ENCODE measurements at places on chromosomes 4 and X.

- no peak for DNase-seq
Measured at GRCh38 chr4:3239303-3239702, 9.7 kb upstream of the MSANTD1 start.

DNA sequence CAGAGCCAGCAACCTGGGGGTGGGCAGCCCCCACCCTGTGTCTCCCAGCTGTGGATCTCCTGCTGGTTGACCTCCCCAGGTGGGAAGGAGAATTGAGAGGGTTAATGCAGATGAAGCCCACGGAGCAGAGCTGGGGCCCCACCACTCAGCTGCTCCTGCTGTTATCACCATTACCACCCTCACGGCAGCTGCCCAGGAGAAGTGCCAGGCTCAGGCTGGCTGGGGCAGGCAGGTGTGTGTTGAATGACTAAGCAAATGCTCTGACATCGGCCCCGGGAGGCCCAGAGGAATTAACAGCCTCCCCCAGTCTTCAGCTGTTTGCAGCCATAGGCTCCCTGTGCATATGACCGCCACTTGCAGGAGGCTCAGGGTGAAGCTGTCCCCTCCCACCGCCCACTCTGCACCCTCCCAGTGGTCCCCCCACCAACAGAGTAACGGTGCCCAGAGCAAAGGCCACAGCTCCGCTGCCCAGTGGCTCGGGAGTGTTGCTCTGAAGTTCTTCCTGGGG lies 133.8 kb downstream of the CPZ start:
- no peak for DNase-seq

- DNase-seq = no peak
Measured at GRCh38 chr4:76883147-76883546, 14.8 kb downstream of the SOWAHB start.

GRCh38 chrX:67585401-67585800 lies 41.6 kb downstream of the AR start:
- DNase-seq = no peak

Measured in nephron progenitor cell (in vitro differentiated cells).